Cortex of kidney (tissue), 1 donor: ENCODE measurements at places on chromosomes 3 and 15.

- DNase-seq, result no peak
Measured at GRCh38 chr3:196631682-196632045, 7.8 kb upstream of the NRROS start.

DNA sequence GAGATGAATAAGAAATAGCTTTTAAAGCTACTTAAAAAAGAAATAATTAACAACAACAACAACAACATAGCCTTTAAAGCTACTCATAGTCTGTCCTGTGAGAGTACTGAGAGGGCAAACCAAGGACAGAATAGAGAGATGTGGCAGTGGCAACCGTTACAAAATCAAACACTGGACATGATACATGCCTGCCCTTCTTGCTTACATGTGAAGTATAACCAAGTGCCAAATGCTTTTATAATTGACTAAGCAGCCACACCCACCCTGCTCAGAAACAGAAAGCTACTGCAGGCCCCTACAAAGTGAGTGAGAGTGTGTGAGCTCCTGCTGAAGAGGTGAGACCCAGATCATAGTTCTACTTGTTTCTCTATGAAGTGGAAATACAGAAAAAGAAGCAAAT lies 38.4 kb downstream of the NDUFB4 start:
- no peak for DNase-seq

DNA sequence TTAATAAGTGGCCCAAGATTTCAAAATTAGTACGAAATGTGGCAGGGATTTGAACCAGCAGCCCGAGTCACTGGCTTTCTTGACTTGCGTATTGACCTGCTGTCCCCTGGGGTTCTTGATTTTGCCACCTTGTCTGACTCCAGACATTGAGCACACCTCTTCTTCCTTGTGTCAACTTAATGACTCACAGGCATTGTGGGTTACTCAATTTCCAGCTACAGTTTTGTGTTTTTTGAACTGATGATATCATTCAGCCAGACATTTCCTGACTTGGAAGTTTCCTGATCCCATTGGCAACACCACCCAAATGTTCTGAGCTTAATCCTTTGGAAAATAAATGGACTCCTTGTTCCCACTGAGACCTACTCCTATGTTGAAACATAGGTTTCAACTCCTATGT lies 64.2 kb downstream of the MOBP start:
- DNase-seq, result no peak

DNA sequence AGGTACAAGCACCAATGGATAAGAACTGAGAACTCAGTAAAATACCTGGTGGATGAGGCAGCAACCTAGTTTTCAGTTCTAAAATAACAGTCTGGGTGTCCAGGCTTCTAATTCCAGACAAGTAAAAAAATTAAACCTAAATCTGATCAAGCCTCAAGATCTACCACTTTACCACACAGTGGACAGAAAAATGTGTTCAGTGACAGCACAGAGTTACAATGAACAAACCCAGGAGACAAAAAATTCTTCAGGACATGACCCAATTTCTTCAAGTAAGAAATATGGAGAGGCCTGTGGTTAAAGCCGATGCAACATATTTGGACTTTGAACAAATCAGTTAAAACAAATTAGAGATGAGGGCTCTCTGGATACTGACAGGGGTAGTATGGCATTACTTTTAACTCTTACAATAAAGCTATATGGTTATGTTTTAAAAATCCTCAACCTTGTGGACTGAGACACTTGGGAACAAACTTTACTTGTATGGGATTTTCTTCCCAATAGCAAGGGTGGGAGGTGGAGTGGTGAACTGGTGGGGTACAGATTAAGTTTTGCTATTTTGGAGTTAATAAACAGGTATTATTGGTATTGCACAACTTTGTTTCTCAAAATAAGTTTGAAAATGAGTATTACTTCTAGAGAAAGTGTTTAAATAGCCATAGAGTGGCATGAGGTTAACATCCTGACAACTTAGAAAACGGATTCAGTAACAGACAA lies 14.2 kb downstream of the CCNL1 start:
- no peak for DNase-seq

DNA sequence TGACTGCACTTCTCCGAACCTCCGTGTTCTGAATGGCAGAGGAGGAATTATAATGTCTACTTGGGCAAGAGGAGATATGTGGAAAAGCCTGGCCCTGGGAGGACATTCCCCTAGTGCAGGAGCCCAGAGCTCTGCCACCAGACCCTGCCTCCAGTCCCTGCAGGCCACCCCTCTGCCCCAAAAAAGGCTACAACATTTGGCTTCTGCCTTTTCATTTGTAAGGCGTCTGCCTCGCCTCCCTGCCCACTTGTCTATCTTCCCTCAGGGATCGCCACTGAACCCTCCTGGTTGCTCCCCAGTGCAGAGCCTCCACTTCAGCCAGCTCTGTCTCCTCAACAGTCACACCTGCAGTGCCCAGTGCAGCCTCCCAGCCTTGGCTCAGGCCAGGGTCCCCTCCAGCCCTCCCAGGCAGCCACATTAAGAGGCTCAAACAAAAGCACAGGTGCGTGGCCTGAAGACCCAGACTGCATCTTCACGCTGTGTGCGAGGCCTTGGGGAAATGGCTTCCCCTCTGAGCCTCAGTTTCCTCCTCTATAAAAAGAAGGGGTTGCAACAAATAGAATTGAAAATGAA lies 125.9 kb upstream of the SMAD3 start:
- no peak for DNase-seq

DNA sequence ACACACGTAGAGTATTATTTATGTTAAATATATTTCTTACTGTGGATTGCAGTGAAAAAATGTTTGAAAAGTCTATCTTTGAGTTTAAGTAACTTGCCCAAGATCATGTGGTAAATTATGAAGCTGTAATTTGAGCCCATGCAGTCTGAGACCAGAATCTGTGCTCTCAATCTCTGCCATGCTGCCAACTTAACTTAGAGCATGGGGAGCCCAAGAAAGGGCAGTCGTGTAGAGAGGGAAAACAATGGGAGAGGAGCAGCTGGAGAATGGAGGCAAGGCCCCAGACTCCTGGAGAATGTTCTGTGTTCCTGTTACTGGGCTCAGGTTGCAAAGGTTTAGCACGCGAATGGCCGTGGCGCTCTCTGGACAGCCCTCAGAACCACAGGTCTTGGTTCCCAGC lies 311.6 kb upstream of the RASGRP1 start:
- no peak for DNase-seq

DNA sequence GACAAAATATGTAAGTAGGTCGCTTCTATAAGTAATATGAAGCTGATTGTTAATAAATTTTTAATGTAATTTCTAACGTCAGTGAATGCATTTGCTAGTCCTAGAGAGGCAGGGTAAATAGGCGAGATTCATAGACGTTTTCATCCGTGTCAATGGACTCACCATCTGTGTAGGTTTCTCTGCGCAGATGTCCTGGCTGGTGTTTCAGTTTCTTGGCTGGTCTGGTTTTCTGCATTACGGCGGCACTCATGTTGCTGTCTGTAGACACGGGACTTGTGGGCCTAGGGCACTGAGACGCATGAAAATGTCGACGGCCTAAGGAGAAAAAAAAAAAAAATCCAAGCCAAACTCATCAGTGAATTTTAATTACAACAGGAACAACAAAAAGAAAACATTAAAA lies 1153.3 kb downstream of the ROBO1 start:
- DNase-seq, result no peak

DNA sequence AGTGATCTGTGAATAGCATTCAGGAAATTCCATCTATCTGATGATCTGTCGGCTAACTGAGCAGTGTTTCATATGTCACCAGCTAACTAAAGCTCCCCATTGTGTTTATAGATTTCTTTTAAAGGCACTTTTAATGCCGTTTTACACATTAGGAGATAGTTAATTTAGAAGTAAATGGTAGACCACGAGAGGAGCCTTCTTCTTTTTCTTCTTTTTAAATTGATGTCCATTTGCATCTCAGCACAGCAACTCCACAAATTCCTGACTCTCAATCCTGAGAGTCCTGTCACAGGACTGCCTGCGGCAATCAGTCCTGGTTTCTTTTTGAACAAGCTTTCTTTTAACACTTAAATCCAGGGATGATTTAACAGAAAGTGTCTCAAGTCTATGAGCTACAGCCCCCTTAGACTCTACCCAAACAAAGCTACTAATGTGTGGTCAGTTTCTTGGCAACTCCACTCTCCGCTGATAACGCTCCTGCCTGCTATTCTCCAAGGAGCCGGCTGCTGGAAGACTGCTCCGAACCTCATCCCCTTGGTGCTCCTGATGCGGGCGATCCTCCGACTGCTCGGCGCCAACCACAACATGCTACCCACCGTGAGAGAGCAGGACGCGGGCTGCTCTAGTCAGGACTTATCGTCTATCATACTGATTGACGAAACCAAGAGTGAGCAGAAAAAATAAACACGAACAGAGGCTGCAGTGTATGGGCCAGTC lies 421.4 kb downstream of the MECOM start:
- DNase-seq, result no peak

GRCh38 chr3:197238842-197239241 lies 59.6 kb downstream of the DLG1 start:
- DNase-seq, result no peak

GRCh38 chr15:52093539-52094510 lies 18.8 kb downstream of the BCL2L10 start:
- DNase-seq, result no peak

DNA sequence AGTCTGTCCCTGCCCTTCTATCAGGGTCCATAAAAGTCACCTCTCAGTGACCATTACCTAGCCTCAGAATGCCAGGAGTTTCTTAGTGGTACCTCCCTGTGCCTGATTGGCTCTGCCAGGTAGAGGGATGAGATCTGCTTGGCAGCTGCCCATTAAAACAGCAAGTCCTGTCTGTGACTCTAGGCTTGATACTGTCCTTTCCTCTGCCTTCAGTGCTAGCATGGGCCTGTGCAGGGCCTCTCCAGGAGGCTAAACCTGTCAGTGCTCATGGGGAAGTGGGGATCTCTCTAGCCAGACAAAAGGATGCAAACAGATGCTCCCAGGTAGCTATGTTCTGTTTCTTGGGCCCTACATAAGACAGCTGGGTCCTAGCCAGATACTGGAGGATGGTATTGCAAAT lies 10.0 kb upstream of the MANF start:
- no peak for DNase-seq

- no peak for DNase-seq
Measured at GRCh38 chr3:151206201-151206600, 3.2 kb upstream of the GPR171 start.

DNA sequence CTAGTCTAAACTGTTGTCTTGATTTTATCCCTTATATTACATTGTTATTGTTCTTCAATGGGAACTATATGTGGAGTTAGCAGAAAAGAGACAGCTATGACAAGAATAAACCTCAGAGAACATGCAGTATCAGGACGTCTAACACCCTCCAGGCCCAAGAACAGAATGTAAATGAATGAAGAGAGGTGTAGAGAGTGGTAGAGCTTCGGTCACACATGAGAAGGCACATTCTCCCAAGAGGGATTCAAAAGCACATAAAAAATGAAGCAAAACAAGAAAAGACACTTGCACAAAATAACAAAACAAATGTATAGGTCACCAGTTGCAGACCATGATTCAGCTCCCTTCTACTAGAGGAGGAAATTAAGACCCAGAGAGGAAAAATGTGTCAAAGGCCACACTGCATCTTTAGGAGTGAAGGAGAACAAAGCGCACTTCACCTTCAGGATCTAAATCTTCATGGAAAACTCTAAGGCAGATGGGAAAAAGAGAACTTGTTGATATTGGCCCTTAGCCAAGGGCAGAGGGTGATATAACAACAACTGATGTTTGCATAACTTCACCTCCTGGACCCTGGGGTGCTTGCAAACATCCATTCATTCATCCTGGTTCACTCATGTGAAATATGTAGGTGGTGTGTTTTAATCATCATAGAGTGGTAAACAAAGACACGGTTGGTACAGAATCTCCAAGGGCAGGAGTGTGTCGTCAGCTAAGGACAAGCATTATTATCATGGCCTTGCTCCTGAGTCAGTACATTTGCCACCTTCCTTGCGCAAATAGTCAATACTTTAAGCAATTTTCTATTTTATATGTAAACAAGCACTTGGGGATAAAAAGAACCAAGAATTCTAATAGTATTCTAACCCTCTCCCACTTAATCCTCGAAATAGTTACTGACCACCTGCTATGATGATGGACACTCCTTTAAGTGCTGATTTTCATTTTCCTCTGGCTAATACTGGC lies 8.8 kb downstream of the NEK10 start:
- DNase-seq, result no peak

DNA sequence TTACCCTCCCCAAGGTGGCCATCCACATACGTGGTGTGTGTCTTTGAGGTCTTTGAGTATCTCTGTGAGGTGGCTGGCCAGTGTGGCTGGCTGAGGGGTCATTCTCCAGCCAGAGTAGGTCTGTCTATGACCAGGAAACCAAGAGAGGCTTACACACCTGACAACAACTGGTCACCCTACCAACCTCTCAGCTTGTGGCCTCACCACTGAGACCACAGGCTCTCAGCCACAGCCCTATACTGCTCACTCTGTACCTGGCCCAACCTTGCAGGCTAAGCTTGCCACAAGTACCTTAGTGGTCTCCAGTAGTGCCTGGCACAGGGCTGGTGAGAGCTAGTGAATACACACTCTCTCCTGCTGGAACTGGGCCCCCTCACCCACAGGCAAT lies 5.1 kb downstream of the HEMK1 start:
- no peak for DNase-seq

GRCh38 chr3:194730365-194730764 lies 44.7 kb downstream of the FAM43A start:
- DNase-seq, result no peak

DNA sequence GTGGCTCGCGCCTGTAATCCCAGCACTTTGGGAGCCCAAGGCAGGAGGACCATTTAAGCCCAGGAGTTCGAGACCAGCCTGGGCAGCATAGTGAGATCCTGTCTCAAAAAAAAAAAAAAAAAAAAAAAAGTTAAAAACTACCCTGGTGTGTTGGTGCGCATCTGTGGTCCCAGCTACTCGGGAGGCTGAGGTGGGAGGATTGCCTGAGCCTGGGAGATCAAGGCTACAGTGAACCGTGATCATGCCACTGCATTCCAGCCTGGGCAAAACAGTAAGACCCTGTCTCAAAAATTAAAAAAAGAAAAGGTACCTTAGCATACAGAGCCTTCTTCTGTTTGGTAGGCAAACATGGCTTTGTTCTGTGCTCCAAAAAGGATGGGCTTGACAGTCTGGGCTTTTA lies 57.5 kb downstream of the PTPRG start:
- DNase-seq, result no peak

DNA sequence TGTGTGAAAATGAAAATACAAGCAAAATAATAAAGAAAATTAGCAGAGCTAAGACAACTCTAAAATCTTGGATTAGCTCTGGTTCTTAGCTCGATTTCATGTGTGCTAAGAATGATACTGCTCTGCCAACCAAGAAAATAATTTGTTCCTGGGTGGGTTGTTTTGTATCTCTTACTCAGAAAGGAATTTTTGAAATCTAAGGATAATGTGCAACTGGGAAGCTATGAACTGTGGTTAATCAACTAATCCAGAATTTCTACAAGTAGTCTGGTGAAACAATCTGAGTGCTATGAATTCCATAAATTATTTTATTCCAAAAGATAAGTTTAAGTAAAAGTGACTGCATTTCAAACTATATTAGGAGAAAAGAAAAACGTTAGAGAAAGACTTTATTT lies 92.0 kb downstream of the TFDP2 start:
- DNase-seq, result no peak

GRCh38 chr3:143707848-143708247 lies 140.4 kb downstream of the SLC9A9 start:
- DNase-seq, result no peak

- no peak for DNase-seq
Measured at GRCh38 chr3:114112696-114113095, 56.2 kb downstream of the QTRT2 start.

GRCh38 chr3:172359231-172359630 lies 89.0 kb downstream of the GHSR start:
- no peak for DNase-seq

GRCh38 chr3:127835993-127836882 lies 13.9 kb upstream of the MGLL start:
- no peak for DNase-seq

- DNase-seq, result no peak
Measured at GRCh38 chr3:102916532-102916931, 481.7 kb downstream of the ZPLD1 start.
